ENCODE measurements at places on chromosomes 5 and 9. TPM values are rescaled to one million over a fixed set of nuclear protein-coding genes. Genes with fewer than 3 reads are reported as not detected.

CDH18 gene
- 0.05 TPM for polyA plus RNA-seq

DOLPP1 gene
- polyA plus RNA-seq = 9.6 TPM

DNAJB5 gene
- polyA plus RNA-seq = 13.4 TPM

SPIN1 gene
- polyA plus RNA-seq = 41.0 TPM

SYK gene
- 22.2 TPM for polyA plus RNA-seq

PRRX2 gene
- 3.8 TPM for polyA plus RNA-seq

OCLN gene
- 7.4 TPM for polyA plus RNA-seq

SLC6A19 gene
- 0.16 TPM for polyA plus RNA-seq

STARD4 gene
- polyA plus RNA-seq = 7.0 TPM

NUTM2F gene
- 0.05 TPM for polyA plus RNA-seq

ANKRD18B gene
- polyA plus RNA-seq = 2.5 TPM

COL23A1 gene
- polyA plus RNA-seq = 2.6 TPM

ANKRD31 gene
- polyA plus RNA-seq = 0.64 TPM

CDH12 gene
- 0.05 TPM for polyA plus RNA-seq

PCDHA6 gene
- 0.05 TPM for polyA plus RNA-seq

SHB gene
- polyA plus RNA-seq = 5.5 TPM

ORM1 gene
- 3.4 TPM for polyA plus RNA-seq

MARCOL gene
- not detected for polyA plus RNA-seq

ANKRD33B gene
- 4.5 TPM for polyA plus RNA-seq

CCL28 gene
- polyA plus RNA-seq = 6.5 TPM

NOTCH1 gene
- polyA plus RNA-seq = 15.9 TPM

SOX30 gene
- polyA plus RNA-seq = 0.16 TPM

HTR1A gene
- polyA plus RNA-seq = not detected

DEPDC1B gene
- polyA plus RNA-seq = 4.9 TPM

LCN10 gene
- polyA plus RNA-seq = 12.5 TPM

LCN9 gene
- not detected for polyA plus RNA-seq

C1QTNF2 gene
- 0.46 TPM for polyA plus RNA-seq

AKNA gene
- polyA plus RNA-seq = 162 TPM
